ENCODE measurements at places on chromosomes 13 and 19.
A peak's percentile ranks its signal among the peaks of the same experiment; 100 is the strongest.

GRCh38 chr19:51136851-51137551 lies 5.1 kb upstream of the SIGLEC7 start:
- peak; percentile 46 for DNase-seq

DNA sequence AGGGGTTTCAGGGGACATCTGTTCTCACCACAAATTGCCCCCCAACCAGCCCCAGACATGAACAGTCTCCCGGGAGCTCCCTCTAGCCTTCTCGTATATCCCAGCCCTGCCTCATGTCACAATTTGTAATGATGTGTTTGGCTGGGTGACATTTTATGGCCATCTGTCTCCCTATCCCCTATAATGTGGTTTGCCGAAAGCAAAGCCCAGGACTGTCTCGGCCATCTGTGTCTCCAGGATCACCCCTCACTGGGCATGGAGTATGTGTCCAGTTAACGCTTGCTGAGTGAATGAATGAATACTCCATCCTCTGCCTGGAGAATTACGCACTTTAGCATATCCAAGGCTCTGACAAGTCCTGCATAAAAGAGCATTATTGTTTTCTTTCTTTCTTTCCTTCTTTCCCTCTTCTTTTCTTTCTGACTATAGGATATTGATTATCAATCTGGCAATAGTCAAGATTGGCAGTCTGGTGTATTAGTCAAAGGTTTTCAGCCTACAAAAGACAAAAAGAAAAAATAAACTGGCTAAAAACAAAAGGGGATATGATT lies 15.1 kb downstream of the HPN start:
- DNase-seq: no peak

- DNase-seq: no peak
Measured at GRCh38 chr19:17304386-17305215, 1.1 kb upstream of the MRPL34 start.

- DNase-seq: no peak
Measured at GRCh38 chr19:50437862-50438449, 5.3 kb downstream of the MYBPC2 start.

- no peak for DNase-seq
Measured at GRCh38 chr13:59279576-59279975, 884.2 kb downstream of the DIAPH3 start.

GRCh38 chr13:104648291-104648690 lies 1582.1 kb upstream of the SLC10A2 start:
- DNase-seq: no peak

- no peak for DNase-seq
Measured at GRCh38 chr13:42970824-42971690, 21.0 kb downstream of the EPSTI1 start.

DNA sequence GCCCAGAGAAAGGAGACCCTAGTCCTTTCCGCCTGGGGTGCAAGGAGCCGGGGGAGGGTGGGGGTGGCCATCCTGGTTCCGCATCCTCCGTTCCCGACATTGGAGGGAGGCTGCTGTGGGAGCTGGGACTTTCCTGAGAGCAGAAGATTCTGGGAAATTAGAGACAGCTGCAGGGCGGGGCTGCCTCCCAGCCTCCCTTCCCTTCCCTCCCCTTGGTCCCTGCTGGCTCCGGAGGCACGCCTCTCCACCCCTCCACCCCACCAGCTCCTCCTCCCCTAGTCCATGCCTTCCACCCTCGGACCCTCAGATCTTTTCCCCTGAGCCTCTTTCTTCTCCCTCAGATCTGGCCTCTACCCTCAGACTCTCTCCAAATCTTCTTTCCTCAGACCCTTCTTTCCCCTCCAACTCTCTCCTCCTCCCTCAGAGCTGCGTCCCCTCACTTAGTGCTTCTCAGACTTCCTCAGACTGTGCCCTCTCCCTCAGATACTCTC lies 3.1 kb upstream of the BCL3 start:
- no peak for DNase-seq

GRCh38 chr13:59279028-59279427 lies 884.7 kb downstream of the DIAPH3 start:
- DNase-seq: no peak

DNA sequence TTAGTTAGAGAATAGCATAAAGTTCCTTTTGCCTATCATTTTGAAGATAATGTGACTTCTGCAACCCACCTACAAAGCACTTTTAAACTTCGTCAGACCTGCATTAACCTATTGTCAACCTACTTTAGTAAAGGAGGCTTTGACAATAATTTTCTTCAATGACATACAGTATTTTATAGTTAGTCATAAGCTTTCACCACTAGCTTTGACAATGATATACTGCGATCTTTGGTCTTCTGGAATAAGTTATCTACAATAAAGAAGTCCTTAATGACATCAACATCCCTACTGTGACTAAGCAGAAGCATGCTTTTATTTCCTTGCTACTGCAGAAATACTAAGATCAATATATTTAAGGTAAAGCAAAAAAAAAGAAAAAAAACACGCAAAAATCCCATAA lies 9.5 kb downstream of the PCDH17 start:
- no peak for DNase-seq

GRCh38 chr19:49340069-49340864 lies 5.1 kb downstream of the CD37 start:
- peak; percentile 85 for DNase-seq

GRCh38 chr13:53507741-53508140 lies 479.1 kb downstream of the OLFM4 start:
- no peak for DNase-seq

DNA sequence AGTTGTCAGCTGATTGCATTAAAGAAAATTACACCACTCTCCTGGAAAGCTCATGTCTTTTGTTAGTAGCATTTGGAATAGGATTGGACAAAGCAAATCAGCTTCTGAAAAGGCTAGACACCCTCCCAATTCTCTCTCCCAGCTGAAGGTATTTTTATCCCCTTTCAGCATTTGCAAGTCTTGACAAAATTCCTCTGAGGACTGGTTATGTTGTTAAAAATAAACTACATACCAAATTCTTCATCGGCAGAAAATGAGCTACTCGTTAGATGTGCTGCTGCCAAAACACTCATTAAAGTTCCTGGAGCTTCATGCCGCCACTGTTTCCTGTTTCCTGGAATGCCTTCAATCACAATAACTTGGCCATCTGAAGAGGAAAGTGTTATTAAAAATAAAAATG lies 37.1 kb downstream of the UTP14C start:
- DNase-seq: no peak

DNA sequence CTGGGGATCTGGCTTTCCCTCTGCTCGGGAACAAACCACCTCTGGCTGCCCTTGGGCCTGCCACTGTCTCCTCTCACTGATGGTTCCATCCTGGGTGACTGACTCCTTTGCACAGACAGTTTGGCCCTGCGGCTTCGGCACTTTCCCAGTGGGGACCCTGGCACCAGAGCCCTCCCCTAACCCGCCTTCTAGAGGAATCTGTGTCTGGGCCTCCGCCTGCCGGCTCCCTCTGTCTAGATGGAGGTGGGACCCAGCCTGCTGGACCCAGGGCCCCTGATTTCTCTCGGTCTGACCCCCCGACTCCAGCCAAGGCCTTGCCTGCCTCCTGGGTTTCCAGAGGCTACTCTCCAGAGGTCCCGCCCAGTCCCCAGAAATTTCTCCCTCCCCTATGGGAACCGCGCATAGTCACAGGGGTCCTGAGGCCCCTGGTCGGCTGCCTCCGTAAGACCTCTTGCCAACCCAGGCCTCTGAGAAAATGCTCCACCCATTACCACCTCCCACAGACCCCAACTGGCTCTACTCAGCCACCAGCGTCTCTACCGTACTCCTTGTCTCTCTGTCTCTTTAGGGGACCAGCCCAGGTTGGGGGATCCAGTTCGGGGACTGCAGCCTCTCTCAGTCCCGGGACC lies 2.7 kb downstream of the CCDC106 start:
- no peak for DNase-seq

- DNase-seq: no peak
Measured at GRCh38 chr19:42563352-42564210, 31.1 kb downstream of the CEACAM8 start.

DNA sequence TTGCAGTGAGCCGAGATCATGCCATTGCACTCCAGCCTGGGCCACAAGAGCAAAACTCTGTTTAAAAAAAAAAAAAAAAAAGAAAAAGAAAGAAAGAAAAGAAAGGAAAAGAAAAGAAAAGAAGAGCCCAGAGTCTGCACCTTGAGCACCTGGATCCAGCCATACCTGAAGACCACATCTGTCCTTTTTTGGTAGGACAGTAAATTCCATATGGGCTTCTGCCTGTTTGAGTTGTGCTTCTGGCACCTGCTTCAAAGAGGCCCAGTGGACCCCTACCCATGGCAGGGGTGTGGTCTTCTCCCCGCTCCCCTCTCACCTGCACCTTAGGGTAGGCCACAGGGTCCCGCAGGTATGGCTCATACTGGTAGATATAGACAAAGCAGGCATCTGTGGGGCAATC lies 5.8 kb downstream of the TM6SF2 start:
- no peak for DNase-seq

DNA sequence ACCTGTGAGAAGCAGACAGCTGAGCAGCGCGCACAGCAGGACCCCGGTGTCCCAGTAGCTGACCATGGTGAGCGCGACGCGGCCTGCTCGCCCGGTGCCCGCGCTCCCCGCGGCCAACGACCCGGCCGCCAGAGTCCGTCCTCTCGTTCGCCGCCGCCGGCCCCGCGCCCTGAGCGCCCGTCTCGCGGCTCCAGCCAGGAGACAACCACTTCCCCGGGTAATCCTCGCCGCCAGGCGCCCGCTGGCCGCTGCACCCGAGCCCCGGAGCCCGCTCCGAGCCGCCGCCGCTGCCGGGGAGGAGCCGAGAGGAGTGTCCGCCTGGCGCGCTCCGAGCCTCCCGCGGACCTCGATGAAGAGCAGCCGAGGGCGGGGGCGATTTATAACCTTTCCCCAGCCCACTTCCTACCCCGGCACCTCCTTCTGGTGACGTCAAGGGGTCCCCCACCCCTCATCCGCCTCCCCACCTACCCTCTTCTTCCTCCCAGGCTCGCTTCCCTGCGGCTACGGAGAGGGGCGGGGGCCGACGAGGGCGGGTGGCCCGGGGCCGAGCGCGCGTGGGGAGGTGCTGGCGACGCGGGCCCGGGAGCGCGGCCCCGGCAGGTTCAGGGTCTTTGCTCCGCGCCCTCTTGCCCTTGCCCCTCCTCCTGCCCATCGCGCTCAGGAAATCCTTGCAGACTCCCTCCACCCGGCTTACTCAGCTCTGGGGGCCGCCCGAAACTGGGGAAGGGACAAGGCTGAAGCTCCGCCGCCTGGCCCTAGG lies at the start of gene FLT1:
Gene FLT1 (minus strand): TSS at position 351 of the 760 bp plus-strand sequence. CDS start 285 bp downstream, at position 66.
- DNase-seq: peak; percentile 60

DNA sequence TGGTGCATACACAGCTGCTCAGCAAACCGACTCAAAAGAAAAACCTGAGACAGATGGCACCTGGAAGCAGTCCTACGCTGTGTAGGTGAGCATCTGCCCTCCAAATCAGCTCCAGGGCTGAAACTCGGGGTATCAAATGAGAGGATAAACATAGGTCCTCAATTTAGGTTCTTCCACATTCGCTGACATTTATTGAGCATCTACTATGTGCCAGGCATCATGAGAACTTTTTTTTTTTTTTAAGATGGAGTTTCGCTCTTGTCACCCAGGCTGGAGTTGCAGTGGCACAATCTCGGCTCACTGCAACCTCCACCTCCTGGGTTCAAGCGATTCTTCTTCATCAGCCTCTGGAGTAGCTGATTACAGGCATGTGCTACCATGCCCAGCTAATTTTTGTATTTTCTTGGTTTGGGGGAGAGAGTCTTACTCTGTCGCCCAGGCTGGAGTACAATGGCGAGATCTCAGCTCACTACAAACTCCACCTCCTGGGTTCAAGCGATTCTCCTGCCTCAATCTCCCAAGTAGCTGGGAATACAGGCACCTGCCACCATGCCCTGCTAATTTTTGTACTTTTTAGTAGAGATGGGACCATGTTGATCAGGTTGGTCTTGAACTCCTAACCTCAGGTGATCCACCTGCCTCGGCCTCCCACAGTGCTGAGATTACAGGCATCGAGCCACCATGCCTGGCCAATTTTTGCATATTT lies 13.4 kb downstream of the QPCTL start:
- no peak for DNase-seq

DNA sequence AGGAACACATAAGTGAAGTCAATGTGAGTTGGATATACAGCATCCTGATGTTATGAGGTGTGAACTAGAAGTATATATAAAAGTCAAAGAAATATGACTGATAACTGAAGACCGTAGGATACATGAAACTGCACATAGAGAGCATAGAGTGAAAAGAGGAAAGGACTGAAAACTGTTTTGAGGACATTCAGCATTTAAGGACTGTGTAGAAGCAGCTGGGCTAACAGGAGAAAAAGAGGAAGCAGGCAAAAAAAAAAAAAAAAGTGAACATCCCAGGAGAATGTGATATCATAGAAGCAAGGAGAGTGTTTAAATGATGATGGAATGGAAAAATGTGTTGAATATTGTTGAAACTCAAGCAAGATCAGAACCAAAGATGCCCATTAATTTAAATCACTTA lies 363.5 kb downstream of the PCDH20 start:
- no peak for DNase-seq
